ENCODE measurements at places on chromosomes 3 and 15. TPM values are rescaled to one million over a fixed set of nuclear protein-coding genes. Genes with fewer than 3 reads are reported as not detected.

The ATP13A5 gene
- total RNA-seq, result not detected

The FEM1B gene
- total RNA-seq, result 22.1 TPM

The LTK gene
- total RNA-seq, result 0.29 TPM

The AADACL2 gene
- not detected for total RNA-seq

DNA sequence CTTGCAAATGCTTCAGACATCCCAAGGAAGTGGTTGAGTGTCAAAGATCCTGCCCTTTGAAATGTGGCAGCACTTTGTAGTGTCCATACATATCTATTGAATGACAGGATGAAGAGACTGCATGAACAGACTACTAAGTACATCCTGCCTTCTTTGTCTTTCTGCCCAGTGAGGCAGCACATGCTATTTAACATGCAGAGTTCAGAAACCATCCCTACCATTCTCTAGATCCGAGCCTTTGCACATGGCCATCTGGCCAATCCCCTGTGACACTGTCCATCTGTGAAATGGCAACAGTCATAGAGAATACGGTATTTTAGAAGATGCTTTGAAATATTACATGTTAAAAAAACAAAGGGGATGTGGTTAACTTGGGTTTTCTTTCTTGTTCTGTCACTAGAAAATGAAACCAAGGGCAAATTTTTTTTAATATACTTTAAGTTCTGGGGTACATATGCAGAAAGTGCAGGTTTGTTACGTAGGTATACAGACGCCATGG, 519.6 kb downstream of the NTRK3 start:
- no peaks in the 10 kb centered on the region for H3K4me1 ChIP-seq
- H3K36me3 ChIP-seq, result no peaks in the 10 kb centered on the region
- no peak for DNase-seq
- no peak overlapping the region for H3K4me3 ChIP-seq
- H3K27ac ChIP-seq, result no peak overlapping the region

DNA sequence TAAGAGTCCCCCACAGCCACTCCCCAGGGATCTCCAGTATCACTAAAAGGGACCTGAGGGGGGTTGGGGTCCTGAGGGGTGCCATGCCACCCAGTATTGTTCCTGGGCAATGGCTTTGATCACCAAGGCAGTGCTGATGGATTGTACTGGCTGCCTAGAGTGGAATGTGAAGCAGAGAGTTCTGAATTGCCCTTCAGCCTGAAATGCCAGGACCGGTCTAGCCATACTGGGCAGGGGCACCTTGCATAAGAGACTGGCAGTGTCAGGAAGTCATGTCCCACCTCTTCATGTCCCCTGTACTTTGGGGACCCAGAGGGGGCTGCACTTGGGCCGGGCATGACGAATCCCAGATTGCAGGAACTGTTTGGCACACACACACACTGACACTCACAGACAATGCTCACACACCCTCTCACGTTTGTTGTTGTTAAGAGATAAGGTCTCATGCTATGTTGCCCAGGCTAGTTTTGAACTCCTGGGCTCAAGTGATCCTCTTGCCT, 4.5 kb upstream of the TKT start:
- no peaks in the 10 kb centered on the region for H3K27me3 ChIP-seq
- H3K4me3 ChIP-seq, result no peak overlapping the region
- peaks cover 25% of the 10 kb centered on the region for H3K4me1 ChIP-seq
- DNase-seq, result no peak
- H3K36me3 ChIP-seq, result no peaks in the 10 kb centered on the region
- H3K27ac ChIP-seq, result no peak overlapping the region

DNA sequence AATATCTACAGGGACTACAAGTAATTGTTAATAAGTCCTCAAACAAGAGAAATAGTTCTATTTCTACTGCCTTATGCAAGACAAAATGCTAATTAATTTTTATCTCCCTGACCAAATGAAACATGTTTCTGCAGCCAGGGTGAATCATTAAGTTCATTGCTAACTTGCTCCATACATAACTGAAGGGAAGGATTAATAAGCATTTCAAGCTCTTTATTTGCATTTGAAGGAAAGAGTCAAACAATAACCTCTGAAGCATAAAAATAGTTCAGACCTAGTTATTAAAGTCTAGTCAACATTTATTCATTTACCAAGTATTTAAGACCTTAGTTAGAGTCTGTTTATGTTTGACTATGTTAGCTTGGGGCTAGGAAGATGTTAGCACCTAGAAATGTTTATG, 120.0 kb downstream of the ATP1B3 start:
- H3K27me3 ChIP-seq, result no peaks in the 10 kb centered on the region
- H3K4me1 ChIP-seq, result no peaks in the 10 kb centered on the region
- DNase-seq, result peak; percentile 7
- H3K36me3 ChIP-seq, result no peaks in the 10 kb centered on the region
- no peak overlapping the region for H3K4me3 ChIP-seq
- H3K27ac ChIP-seq, result no peak overlapping the region

- H3K36me3 ChIP-seq, result no peaks in the 10 kb centered on the region
- DNase-seq, result peak; percentile 41
- H3K27me3 ChIP-seq, result no peaks in the 10 kb centered on the region
- no peak overlapping the region for H3K4me3 ChIP-seq
Measured at GRCh38 chr15:39391230-39391629, 189.6 kb upstream of the THBS1 start.

- peaks cover 33% of the 10 kb centered on the region for H3K27me3 ChIP-seq
- no peaks in the 10 kb centered on the region for H3K4me1 ChIP-seq
- no peak for DNase-seq
- no peak within 1 kb of the TSS for H3K27ac ChIP-seq
- H3K4me3 ChIP-seq, result no peak within 1 kb of the TSS
Measured at GRCh38 chr3:39329493-39329892, at the start of gene CCR8. Gene CCR8, plus strand, starts transcription at chr3:39329709. Its CDS starts 2,623 bp downstream, at chr3:39332332.

GRCh38 chr15:93059442-93059841, 29.6 kb downstream of the RGMA start:
- H3K4me3 ChIP-seq, result no peak overlapping the region
- no peak overlapping the region for H3K27ac ChIP-seq
- peaks cover 25% of the 10 kb centered on the region for H3K4me1 ChIP-seq

DNA sequence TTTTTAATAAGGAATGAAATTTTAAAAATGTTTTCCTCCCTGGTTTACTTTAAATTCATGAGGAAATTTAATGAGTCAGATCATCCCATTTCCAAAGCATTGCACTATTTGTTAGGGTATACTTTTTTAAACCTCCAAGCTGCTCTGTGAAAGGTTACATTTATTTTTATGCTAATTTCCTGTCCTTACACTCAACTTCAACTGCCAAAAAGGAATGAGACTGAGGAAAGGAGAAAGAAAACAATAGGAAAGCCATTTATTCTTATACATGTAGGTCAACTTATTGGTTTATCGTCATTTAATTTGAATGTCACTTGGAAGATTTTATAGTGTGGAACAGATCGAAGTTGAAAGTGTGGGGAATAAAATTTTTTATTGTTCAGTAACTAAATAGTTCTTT, 104.1 kb downstream of the ALCAM start:
- no peak overlapping the region for H3K4me3 ChIP-seq
- no peaks in the 10 kb centered on the region for H3K27me3 ChIP-seq

DNA sequence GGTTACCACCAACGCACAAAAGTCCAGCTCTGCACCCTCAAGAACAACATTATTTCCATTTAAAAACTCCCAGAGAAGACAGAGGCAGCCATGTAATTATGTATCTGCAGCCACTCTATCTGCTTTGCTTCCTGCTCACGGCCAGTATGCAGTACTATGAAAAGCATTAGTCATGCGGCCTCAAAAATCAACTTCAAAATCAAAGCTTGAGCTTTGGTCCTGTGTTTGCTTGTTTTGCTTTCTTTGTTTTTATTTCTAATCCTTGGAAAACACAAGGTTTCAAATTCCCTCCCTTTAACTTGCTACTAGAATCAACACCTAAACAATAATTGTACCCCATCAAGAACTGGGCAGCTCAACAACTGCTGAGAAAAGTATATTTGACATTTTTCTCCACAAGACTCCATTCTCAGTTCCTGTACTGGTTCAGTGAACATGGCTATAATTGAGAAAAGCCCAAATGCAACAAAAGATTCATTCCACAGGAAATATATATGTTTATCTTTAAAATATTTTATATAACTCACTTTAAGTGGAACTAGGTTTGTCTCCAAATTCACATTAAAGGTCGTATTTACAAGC, 37.6 kb downstream of the GBE1 start:
- H3K4me1 ChIP-seq, result peaks cover 41% of the 10 kb centered on the region
- peak; percentile 63 for DNase-seq
- H3K27me3 ChIP-seq, result no peaks in the 10 kb centered on the region

Data from PC-3 (cell line).